ENCODE measurements at places on chromosomes 5 and 9.
A peak's percentile ranks its signal among the peaks of the same experiment; 100 is the strongest.

- no peak for DNase-seq
These were observed at the start of gene PHF24 for GRCh38 chr9:34957492-34958410. Gene PHF24, plus strand, starts transcription at chr9:34958285. Its CDS starts 13,014 bp downstream, at chr9:34971299.

GRCh38 chr5:63125862-63126261, 547.2 kb downstream of the LRRC70 start:
- DNase-seq: no peak

DNA sequence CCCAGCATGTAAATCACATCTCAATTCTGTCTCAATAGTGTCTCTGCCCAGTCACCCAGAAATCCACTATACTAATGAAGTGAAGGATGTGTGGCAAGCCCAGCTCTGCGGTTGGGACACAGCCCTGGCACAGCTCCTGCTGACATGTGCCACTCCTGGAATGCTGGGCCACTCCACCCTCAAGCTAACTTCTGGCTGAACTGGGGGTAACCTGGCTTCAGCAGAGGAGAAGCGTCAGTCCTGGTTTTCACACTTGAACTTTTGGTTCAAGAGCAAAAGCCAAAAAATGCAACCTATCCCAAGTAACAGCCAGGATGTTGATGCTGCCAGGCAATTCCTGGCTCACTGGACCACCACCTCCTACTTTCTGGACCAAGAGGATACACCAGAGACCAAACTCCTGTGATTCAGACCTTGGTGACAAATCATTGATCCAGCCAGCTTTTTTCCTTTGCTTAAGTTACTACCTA, 86.4 kb downstream of the ARRDC3 start:
- peak; percentile 5 for DNase-seq

DNA sequence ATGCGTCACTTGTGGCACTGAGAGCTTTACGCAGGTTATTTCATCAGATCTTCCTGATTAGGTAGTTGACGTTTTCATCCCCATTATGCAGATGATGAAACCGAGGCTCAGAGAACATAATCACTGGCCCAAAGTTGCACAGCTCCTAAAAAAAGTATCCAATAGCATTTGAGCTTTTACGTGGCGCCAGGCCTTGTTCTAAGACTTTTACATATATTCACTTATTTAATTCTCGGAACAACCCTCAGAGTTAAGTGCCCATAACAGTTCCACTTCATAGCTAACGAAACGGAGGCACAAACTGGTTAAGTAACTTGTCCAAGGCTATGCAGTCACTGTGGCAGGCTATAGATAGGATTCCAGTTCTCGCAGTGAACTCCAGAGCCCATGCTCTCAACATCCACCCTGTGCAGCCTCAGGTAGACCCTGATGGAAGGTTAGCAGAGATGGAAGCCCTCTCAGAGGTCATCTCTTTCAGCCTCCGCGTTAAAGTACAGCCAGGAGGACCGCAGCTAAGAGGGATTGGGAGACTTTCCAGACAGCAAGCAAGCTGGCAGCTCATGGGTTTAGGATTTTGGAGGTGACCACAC, 39.3 kb downstream of the AMBP start:
- no peak for DNase-seq

DNA sequence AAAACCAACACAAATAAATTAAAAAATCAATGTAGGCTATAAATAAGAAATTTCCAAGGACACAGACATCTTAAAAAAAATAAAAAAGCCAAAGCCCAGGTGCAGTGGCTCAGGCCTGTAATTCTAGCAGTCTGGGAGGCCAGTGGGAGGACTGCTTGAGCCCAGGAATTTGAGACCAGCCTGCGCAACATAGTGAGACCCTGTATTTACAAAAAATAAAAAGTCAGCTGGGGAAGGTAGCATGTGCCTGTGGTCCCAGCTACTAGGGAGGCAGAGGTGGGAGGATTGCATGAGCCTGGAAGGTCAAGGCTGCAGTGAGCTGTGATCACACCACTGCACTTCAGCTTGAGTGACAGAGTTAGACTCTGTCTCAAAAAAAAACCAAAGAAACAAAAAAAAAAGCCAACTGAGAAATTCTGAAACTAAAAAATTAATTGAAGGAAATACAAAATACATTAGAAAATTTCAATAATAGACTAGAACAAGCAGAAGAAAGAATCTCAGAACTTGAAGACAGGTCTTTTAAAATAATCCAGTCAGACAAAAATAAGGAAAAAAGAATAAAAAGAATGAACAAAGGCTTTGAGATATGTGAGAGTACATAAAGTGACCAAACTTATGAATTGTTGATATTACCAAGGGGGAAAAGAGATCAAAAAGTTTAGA, 149.5 kb upstream of the PANK3 start:
- no peak for DNase-seq

- no peak for DNase-seq
These were observed 32.9 kb downstream of the ROPN1L start for GRCh38 chr5:10474521-10475075.

DNA sequence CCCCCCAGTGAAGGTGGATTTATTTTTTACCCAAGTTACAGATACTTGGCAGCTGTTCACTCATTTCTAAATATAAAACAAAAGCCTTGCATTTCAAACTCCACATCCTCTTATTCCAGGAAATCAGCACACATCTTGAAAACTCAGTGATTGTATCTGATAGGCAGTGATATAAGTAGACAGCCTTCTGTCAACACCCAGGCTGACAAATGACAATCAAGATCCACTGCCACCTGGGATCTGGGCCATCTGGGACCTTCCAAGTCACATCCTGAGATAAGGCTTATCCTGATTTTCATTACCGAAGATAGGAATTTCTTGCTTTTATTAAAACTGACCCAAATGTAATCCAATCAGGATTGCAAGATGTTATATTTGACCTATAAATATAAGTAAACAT, 201.3 kb upstream of the PUM3 start:
- DNase-seq: no peak

DNA sequence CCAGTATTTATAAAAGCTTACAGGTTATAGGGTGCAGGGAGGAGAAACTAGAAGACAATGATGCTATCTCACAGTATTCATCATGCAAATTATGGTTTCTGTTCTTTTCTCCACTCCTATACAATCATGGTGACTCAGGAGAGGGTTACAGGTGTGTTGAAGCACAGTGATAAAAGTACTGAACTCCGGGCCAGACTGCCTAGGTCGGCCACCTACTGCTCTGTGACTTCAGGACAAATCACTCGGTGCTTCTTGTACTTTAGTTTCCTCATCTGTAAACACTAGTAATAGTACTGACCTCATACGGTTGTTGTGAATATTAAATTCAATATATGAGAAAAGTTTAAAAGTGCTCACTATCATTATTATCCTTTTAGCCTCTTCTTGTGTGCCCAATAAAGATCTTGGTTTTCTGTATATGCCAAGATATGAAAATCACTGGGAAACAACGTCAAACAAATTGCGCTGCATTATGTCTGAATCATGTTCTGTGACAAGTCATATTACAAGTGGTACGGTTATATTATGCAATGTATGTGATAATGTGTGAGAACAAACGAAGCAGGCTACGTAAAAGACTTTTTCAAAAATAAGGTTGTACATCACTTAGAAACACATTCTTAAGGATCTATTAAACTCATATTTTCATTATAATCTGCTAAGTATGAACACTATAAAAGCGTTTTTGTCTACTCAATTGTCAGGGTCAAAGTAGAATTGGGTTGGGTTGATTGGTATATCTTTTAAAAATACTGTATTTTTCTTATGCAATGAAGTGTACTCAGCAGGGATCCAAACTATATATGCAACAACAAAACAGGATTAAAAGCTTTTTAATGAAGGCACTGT, 153.3 kb downstream of the EFNA5 start:
- DNase-seq: no peak

GRCh38 chr9:120870206-120870605, 6.8 kb downstream of the PHF19 start:
- no peak for DNase-seq

GRCh38 chr9:94076557-94076956, 7.7 kb upstream of the PTPDC1 start:
- no peak for DNase-seq

DNA sequence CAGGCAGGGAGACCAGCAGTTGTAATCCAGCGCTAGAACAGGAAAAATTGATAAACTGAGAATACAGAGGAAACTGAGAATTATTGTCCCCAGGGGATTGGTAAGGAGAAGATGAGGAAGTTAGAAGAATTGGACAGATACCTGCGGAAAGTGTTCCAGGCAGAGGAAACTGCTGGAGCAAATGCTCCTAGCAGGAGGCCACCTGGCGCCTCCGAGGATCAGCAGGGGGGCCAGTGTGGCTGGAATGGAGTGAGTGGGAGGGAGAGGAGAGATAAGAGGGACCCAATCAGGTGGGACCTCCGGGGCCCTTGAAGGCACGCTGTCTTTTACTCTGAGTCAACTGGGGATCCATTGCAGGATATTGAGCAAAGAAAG, 695 bp upstream of the ANXA6 start:
- DNase-seq: no peak

GRCh38 chr5:147169399-147169798, 65.4 kb upstream of the STK32A start:
- no peak for DNase-seq

DNA sequence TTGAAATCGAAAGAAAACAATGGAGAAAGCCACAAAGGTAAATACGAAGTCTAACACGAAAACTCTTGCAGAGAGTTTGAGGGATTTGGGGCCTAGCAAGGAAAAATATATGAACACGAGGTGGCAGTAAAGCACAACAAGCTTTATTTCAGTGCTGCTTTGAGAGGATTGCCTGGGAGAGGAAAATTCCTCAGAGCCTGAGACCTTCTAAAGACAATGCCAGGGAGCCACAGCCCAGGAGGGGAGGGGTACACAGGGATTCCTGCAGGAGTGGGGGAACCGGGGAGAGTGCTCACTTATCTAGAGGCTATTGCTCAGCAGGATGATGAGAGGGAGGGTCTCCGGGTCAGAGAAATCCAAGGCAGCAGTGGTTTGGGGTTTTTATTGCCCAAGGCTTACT, 134.9 kb upstream of the ADCY2 start:
- no peak for DNase-seq

- no peak for DNase-seq
These were observed 375.6 kb upstream of the CLINT1 start for GRCh38 chr5:158234323-158235158.

DNA sequence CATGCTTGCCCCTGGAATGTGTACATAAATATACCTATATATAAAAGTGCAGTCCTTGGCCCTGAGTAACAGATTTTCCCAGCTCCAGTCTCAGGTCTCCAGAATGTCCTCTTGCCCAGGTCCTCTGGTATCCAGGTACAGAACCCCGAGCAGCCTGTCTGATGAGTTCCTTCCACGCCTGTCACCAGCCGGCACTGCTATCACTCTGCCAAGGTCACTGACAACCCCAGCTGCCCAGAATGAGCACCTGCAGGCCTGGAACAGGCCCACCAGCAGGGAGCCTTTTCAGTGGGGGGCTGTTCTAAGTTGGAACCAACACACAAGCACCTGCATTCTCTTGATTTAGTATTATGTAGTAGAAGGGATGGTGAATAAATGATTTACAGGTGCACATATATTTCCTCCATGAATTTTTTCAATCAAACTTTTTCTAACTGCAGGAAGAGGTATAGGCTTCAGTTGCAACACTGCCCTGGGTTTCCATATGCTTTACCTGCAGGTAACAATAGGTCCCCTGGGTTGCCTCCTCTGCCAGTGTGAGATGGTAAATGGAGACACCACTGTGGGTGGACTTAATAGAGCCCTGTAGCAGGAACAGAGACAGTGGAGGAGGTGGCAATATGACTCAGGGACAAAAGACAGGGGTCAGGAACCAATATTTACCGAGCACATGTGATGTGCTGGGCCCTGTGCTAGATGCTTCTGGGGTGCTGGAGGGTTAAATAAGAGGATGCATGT, 291.9 kb downstream of the SPOCK1 start:
- no peak for DNase-seq

DNA sequence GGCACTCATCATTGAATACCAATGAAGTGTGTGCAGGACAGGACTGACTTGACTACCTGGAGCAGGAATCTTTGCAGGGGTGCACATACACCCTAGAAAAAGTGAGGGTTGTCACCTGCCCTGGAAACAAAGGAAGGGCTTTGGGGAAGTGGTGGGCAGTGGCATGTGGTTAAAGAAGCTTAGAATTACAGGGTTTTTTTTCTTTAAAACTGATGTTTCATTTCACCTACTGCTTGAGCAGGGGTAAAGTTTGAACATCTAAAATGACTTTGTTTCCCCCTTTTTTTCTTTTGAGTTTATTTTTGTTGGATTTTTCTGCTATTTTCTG, 2.0 kb upstream of the KDM3B start:
- no peak for DNase-seq

DNA sequence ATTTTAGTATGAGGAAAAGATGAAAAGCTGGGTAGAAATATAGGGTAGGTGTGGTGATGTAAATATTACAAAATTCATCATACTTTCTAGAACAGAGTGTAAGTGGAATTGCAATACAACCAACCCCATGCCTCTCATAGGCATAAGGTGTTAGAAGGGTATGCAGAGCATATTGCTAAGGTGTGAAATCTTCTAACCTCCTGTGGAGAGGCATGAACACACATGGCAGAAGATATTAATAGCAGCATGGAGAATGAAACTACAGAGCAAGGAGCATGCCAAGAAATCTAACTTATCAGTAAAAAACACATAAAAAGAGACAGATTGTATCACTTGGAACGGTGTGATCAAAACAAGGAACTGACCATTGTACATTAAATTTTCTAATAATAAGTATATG, 441.5 kb downstream of the CDH18 start:
- no peak for DNase-seq

DNA sequence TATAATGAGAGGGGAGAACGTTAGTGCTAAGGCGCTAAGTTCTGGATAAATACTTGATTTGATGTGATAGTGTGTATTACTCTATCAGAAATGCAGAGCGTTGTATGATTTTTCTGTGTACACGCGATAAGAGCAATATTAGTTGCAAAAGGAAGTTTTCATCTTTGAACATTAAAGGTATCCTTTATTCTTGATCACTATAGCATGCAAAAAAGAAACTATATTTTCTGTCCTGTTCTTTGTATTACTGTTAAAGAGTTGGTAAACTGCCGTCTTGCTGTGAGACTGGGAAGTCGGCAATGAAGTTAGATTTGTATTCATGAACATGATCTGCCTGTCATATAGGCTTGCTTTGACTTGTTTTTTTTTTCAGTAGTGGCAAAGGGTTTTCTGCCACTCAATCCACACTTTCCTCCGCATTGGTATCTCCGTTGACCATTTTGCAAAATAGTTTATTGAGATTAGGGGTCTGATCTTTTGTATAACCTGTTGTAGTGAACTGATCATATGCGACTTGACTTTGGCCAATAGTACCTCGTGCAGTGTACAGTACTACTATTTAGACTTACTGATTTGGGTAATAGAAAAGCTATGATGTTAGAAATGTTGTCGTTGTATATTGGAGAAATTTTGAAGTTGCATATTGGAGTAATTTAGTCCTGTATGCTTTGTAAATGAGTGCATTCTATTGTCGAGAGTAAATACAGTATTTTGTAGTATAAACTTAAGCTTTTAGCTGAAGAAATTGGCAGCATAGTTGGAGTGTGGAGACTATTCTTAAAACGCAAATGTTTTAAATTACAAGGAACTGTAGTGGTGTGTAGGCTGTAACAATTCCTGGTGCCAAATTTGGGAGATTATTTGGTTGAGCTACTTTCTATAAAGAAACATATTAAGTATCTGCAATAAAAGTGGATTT, 1.7 kb downstream of the DENND4C start:
- no peak for DNase-seq

Data from occipital lobe (tissue), 3 donors.